KBM-7 (cell line): ENCODE measurements at places on chromosomes 13 and 19.
A peak's percentile ranks its signal among the peaks of the same experiment; 100 is the strongest.

DNA sequence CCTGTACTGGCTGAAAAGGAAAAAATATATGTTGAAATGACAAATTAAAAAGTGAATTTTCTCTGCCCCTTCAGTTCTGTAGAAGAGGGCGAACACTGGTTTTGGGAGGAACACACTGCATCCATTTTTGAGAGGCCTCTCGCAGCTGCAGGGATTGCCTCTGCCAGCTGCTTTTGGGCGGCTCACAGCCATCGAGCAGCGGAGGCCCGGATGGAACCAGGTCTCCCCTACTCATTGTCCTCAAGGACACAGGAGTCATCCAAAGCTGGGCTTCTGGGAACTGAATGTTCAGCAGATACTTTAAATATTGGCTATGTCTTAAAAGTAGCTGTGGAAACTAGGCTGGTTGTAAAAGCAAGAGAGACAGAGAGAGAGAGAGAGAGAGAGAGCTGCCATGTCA lies 17.1 kb downstream of the RCBTB2 start:
- no peak for DNase-seq

DNA sequence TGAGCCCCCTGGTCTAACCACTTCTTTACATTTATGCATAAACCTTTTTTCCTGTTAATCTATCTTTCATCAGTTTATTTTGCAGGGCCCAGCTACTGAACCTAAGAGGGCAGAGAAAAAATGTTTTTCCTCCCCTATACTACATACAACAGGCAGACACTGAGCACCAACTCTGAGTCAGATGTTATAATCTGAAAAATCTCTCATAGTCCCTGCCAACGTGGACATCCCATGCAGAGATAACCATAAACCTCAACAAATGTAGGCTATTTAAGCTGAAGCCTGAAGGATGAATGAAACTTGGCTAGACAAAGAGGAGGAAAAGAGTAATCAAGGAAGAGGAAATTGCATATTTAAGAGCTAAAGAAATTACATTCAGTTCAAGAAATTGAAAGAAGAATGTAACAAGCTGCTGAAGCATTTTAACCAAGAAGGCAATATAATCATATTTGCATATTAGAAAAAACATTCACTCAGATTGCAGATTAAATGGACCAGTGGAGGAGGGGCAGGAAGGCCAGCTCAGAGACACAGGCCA lies 2.6 kb downstream of the NEK3 start:
- DNase-seq = no peak

DNA sequence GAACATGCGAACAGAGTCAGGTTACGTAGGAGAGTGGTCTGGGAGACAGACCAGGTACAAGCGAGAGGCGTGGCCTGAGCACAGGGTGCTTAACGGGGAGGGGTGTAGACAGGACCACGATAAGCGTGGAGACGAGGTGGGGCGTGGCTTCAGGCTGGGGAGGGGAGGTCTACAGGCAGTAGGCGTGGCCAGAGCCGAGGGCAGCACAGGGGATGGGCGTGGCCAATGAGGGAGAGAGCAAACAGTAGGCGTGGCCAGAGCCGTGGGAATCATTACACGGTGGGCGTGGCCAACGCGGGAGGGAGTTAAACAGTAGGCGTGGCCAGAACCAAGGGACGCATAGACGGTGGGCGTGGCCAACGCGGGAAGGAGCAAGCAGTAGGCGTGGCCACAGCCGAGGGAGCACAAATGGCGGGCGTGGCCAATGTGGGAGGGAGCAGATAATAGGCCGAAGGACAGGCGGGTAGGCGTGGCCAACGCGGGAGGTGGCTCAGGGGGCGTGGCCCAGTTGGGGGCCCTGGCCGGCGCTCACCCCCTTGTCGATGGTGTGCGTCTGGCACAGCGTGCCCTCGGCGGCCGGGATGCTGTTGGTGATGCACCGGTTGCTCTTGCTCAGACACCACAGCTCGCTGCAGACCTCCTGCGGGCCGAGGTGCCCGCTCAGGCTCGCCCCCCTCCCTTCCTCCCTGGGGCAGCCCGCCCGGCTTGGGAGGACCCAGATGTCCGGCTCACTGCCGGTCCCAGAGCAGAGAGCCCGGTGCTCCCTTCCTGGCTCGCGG lies 15.2 kb upstream of the MYO1F start:
- DNase-seq = peak; percentile 90

GRCh38 chr19:38045554-38046253 lies 138.7 kb downstream of the SIPA1L3 start:
- no peak for DNase-seq

- DNase-seq = peak; percentile 78
These were observed 15.7 kb downstream of the RANBP3 start for GRCh38 chr19:5961969-5962945.
